ENCODE measurements at places on chromosomes 1 and 21.

GRCh38 chr1:85984636-85985035 lies 171.9 kb downstream of the COL24A1 start:
- DNase-seq = no peak

GRCh38 chr21:43372663-43373361 lies 54.1 kb downstream of the SIK1 start:
- no peak for DNase-seq

DNA sequence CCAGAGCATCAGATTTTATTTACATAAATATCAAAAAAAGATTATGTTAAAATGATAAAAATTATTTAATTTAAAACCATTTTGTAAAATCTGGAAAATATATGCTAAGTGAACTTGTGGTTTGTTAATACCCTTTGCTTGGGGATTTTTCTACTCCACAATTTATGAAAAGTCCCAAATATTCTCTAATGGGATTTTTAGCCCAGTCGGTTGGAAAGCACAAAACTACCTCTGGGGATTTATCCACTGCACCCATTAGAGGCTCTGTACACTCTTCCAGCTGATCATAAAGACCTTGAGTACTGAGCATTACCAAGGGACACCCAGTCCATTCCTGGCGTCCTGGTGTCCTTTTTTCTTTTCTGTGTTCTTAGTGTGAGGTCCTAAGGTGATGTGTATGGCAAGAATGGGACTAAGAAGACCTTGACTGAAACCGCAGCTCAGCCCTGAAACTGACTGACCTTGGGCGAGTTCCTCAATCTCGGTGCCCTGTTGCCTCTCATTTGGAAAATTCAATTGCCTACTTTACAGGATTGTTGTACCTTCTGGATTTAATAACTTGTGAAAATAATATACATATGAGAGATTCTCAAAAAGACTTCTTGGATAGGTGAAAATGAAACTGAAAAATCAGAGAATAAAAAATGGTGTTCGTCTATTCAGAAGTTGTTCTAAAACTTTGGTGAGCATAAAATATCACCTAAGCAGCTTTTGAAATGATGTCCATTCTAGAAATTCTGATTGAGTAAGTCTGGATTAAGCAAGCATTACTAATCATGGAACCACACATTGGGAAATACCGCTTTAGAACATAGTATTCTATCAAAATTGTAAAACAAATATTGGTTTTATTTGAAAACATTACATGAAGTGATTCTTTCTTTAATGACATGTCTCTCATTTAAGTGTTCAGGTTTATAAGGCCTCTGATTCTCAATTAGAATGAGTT lies 21.5 kb upstream of the SAMSN1 start:
- no peak for DNase-seq

GRCh38 chr1:3609769-3610526 lies 1.4 kb downstream of the MEGF6 start:
- no peak for DNase-seq

- DNase-seq = no peak
These were observed 47.6 kb downstream of the SPSB1 start for GRCh38 chr1:9340172-9340854.

DNA sequence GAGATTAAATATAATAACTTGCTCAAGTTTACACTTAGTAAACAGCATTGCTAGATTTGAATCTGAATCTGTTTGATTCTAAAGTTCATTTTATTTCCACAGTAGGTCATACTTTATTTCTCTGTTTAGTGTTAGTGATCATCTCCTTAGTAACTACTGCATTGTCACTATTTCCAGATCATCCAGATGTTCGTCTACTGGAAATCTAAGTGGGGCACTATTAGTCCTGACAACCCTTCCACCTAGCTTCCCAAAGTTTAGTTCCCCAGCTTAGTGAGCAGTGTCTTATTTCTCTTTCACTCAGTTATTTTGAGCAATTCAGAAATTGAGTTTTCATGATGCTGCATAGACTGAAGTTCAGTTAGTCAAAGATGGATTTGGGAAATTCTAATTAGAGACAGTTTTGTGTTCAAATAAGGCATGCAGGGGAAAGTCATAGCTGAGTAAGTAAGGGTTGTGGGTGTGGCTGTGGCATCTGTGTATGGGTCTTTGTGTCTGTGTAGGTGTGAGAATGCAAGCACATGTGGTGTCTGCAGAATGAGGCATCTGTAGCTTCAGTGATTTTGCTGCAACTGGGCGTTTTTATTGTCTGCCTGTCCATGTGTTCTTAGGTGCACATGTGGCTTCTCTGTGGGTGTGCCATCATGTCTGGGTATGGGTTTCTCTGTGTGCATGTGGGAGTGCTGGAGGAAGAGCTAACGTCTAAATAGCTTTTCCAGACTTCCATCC lies 107.3 kb downstream of the NTMT2 start:
- no peak for DNase-seq

DNA sequence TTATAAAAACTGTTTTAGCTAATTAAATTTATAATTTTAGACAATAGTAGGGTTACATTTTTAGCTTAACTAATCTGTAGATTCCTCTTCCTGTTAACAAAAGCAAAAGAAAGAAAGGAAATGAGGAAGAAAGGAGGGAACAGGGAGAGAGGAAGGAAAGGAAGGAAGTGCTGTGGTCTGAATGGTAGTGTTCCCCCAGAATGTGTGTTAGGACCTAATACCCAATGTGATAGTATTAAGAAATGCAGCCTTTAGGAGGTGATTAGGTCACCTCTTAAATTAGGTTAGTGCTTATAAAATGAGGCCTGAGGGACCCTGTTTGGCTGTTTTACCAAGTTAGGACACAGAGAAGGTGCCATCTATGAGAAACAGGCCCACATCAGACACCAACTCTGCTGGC lies 136.9 kb upstream of the SAMSN1 start:
- DNase-seq = no peak

- DNase-seq = no peak
These were observed 34.7 kb downstream of the CDCA8 start for GRCh38 chr1:37726751-37727585.

DNA sequence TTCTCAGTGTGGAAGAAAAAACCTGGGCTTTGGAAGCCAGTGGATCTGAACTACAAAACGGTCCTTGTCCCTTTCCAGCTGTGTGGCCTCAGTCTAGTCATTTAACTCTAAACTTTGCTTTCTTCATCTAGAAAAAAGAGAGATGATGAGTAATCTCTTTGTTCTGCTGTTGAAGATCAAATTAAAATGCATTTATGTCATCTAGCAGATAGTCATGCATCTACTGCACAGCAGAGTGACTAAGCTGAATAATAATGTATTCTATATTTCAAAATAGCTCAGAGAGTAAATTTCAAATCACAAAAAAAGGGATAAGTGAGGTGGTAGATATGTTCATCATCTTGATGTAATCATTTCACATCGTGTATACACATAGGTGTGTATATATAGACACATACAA lies 473.2 kb downstream of the DSCAM start:
- no peak for DNase-seq

GRCh38 chr1:170085091-170085490 lies 10.6 kb upstream of the KIFAP3 start:
- DNase-seq = no peak

- no peak for DNase-seq
These were observed 71.4 kb upstream of the KCNJ6 start for GRCh38 chr21:37987668-37988067.

GRCh38 chr1:61640531-61641530 lies 84.1 kb downstream of the TM2D1 start:
- no peak for DNase-seq

GRCh38 chr21:46025113-46025770 lies 43.7 kb downstream of the COL6A1 start:
- DNase-seq = no peak

DNA sequence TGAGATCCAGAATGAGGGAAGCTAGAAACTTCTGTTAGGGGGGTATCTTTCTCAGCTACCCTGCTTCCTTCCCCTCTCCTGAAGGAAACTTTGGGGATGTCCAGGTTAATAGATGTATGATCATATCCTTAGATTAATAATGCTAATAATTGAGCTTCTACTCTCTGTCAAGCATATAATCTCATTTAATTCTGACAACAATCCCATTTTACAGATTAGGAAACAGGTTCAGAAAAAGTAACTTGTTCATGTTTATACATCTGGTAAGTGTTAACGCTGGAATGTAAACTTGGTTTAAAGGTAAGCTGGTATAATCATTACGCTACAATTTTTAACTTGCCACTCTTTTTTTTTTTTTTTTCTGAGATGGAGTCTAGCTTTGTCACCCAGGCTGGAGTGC lies 1.7 kb upstream of the TMEM269 start:
- DNase-seq = no peak

DNA sequence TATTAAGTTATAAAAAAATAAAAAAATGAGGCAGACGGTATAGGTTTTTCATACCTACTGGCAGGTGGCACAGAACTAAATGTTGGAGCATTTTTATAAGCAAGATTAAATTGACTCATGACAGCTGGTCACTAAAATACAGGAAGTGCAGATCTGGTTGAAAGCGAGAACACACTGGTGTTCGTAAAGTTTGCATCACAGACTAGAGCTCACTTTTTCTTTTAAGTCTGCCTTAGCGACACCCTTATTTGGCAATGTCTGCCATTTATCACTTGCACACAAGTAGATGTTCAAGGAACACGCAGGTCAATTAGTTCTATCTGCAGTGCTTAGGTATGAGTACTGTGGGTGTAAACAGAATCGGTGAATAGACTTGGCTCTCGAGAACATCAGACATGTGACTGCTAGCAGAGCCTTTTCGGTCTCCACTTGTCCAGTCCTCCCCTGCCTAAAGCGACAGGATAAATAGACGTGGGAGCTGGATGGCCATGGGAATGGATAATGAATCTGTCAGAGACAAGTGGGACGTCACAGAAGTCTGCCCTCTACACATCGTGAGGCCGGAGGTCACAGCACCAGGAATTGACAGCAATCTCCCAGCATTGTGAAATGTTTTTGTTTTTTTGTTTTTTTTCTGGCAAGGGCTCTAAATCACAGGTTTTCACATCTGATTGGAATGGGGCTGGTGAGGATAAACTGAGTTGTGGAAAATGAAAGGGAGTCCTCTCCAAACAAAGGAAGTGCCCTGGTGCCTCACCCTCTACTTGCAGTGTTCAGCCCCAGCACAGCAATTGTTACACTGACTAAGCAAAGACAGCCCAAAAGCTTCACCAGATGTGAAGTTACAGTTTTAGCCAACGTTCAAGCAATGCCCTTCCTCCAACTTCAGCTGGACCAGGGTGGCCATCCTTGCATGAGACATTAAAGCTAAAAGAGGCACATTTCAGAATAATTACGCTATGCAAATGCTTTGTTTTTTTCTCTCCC lies 248.9 kb downstream of the NTNG1 start:
- DNase-seq = peak; percentile 40
